ENCODE measurements at places on chromosomes 4 and X. TPM values are rescaled to one million over a fixed set of nuclear protein-coding genes. Genes with fewer than 3 reads are reported as not detected.

GRCh38 chr4:54229631-54230483 is 764 bp downstream of the PDGFRA start:
- DNase-seq, result no peak

DNA sequence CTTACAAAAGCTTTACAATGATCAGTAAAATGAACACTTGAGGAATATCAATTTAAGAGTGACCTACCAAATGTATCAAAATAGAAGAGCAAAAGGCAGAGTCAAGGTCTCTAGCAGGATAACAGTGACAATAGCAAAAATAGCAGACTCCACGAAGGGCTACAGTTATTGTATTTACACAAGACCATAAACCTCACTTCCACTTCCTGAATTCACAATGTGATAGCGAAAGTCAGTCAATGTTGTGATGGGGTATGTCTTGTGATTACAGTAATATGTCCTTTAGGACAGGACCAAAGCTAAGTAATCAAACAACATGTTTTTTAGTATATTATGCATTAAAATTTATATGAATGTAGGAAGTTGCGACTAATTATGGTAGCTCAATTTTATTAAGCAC is 139.6 kb downstream of the IQCM start:
- DNase-seq, result no peak

DNA sequence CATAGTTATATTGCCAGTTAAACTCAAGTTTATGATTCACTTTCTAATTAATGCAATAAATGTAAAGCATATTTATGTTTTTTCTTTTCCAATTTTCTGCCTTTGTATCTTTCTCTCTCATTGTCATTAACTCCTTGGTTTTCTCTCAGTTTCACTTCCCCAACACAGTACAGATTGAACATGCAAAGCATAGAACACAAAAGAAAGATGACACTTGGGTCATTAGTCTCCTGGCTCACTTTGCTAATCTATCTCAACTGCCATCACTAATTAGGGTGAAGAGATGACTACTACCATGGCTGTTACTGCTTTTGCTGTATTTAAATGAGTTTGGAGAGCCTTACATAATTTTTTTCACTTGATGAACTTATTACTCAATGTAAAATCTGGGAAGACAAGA is 12.3 kb upstream of the NAA11 start:
- no peak for DNase-seq

GRCh38 chr4:39942507-39942906 is 35.2 kb downstream of the PDS5A start:
- DNase-seq, result no peak

GRCh38 chrX:119692191-119693039 is 553 bp downstream of the SEPTIN6 start:
- no peak for DNase-seq

DNA sequence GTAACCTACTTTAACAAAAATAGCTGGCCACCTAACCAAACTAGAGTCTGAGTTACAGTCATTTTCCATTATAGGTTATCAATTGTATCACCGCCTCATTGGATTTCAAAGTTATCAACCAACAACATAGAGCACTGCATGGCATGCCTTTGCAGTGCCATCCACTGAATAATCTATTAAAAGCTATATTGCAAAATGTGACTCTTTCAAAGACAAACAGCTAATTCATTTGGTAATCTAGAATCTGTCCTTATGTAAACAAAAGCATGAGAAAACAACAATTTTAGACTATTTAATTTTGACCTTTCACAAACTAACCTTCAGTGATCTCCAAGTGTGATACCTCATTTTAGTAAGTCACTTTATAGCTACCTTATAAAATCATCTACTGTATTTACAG is 144.2 kb upstream of the SH3RF1 start:
- DNase-seq, result no peak

DNA sequence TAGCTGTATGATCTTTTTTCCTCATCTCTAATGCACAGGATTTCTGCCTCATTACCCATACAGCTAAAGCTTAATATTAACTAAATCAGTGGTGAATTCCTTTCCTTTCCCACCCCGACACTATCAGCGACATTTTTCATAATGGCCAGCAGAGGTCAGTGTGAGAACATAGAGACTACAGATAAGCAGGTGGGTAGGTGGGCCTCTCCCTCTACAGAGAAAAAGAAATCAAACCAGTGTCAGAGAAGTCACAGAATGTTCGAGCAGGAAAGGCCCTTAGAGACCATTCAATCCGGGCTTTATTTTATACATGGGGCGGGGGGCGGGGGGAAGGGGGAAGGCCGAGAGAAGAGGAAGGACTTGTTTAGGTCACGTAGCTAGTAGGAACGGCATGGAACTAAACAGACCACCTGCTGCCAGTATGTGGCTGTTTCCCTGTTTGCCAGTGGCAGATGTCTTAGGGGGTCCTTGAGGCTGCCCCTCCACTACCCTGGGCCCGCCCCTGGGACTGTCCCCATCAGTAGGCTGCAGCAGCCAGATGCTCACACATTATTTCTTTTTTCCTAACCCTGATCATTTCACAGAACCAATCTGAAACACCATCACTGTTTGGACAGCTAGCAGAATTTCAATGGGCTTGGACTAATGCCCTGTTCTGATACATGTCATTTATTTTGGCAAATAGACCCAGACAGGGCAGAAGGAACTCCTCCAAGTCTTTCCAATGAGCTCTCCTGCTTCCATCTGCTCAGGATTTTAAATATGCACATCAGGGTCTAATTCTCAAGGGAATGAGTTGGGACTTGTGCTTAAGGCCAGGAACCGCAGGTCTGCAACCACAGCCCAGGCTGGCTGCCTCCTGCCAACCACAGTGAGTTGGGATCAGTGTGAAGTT is 133.4 kb downstream of the ATG4A start:
- no peak for DNase-seq

DNA sequence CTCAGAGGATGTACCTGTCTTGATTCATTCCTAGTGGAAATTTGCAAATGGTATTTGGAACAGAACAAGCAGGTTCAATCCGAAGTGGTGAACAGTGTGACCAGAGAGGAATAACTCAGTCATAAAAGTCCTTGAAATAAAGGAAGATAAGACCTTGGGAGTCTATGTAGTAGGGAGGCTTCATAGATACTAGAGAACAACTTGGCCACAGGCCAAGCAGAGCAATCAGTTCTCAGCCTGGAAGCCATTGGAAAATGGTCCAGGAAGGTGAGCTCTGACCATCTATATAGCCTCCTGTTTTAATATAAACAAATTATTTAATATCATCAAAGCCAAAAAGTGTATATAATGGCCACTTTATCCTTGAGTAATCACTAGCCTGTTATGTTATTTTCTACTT is 11.3 kb downstream of the TXK start:
- no peak for DNase-seq

DNA sequence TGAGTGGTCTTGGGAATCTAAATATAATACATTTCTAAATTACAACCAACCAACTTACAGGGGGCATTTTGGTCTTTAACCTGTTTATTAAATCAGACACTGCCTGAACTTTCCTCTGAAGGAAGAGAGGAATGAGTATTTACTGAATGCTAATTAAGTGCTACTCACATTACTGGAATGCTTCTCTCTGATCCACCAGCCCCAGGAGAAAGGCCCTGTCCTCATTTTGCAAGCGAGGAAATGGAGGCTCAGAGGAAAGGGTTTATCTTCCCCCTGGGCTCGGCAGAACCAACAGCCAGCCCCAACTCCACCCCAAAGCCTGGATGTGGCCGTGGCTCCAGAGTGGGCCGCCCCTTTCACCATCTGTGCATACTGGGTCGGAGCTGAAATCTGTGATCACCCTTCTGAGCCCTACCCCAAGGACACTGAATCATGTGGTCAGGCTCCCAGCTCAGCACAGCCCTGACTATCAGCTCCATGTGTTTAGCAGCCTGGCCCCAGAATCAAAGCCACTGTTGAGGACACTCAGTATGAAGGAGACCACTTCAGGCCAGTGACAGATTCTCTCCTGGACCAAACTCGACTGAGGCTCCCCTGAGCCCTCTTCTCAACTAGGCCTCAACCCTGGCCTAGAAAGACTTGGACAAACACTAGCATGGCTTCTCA is 56.7 kb upstream of the ENPP6 start:
- DNase-seq, result no peak

GRCh38 chr4:48575964-48576363 is 85.9 kb downstream of the ZAR1 start:
- no peak for DNase-seq

DNA sequence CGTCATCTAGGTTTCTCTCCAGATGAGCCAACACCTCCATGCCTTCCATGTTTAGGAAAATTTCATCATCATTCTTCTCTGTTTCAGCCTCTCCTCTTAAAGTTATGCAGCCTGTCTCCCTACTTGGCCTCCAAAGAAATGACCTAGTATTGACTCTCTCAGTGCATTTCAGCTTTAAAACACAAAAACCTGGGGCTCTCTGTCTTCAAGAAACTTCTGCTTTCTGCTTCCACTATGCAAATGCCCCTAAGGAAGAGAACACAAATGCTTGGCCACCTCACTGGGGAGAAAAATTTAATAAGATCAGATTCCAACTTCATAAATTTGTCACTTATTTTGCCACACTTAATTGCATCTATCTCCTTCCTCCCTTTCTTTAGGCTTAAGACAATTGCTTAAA is 93.3 kb downstream of the GPRIN3 start:
- DNase-seq, result no peak

GRCh38 chr4:10023050-10023419 is 1.7 kb upstream of the SLC2A9 start:
- DNase-seq, result no peak

DNA sequence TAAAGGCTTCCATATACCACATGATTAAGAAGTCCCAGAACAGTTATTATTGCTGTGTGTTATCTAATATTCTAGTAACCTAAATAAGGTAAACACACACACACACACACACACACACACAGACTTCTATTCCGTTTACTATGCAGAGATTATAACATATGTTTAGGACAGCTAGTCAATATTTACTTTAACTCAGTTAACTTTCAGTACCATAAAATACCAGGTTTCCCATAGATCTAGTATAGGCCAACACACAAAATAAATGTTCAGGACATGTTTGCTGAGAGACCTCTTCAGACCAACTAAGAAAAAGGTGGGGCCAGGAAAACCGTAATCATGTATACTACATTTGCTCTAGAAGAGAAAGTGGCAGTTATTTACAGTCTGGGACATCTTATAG is 365.5 kb downstream of the KLHL13 start:
- DNase-seq, result no peak

- no peak for DNase-seq
These were observed 1710.3 kb upstream of the PCDH7 start for GRCh38 chr4:29009908-29010307.

GRCh38 chrX:155998761-155999510 is 1.4 kb downstream of the IL9R start:
- DNase-seq, result no peak

- no peak for DNase-seq
These were observed 67.1 kb downstream of the PRDM5 start for GRCh38 chr4:120855307-120856001.

GRCh38 chr4:189845145-189845846 is 95.4 kb upstream of the FRG1 start:
- DNase-seq, result no peak

DNA sequence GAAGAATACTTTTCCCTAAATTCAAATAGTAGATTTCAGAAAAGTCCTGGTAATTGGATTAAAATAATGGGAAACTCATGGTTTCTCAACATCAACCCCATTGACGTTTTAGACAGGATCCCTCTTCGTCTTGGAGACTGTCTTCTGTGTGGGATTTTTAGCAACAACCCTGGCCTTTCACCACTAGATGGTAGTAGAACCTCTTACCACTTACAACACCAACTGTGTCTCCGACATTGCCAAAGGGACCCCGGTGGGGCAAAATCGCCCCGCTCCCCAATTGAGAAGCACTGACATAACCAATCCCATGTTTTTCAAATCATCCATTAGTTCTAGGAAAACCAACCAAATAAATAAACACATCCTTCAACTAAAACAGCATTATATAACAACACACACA is 16.9 kb upstream of the ANOS1 start:
- DNase-seq, result no peak

DNA sequence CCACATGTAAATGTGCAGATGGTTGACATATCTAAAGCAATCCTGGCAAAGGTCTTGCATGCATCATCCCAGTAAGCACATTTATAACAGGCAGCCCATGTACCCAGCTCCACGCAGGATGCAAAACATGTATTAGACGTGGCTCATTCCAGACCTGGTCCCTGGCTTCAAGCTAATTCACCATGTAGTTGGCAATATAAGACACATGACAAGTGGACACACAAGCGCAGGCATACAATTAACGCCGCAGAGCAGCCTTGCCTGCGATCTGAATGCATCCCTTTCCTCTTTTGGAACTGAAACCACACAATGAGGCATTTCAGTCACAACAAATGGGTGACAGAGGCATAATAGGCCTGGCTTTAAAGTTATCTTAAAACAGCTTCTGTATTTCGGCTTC is 114.5 kb upstream of the TRIM2 start:
- no peak for DNase-seq

DNA sequence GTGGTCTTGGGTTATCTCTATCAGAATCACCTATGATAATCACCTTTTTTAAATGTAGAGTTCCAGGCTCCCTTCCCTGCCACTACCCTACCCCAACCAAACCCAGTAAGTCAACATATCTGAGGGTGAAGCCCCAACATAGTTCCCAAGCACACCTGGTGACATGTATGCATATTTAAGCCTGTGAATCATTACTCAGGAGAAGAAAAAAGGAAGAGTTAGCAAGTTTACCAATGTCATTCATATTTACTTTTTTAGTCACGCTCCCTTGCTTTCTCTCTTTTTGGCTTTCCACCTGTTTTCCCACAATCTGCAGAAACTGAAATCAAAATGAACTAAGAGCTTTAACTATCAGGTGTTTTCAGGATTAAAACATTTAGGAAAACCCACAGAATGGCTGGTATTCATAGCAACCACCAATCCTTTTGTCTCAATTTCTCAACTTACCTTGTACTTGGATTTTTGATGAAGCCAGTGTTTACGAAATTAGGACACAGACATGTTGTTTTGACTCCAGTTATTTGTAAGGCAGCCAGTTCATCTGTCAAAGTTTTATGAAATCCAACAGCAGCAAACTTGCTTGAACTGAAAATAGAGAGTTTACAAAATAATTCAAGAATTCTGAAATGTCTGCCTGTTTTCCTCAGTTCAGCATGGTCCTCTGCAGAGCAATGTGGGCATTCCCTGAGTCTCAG is 34.0 kb downstream of the HSD17B11 start:
- DNase-seq, result no peak

- no peak for DNase-seq
These were observed 2011.9 kb upstream of the PCDH10 start for GRCh38 chr4:131137196-131137595.

- DNase-seq, result no peak
These were observed 18.6 kb upstream of the RNF128 start for GRCh38 chrX:106707771-106708454.

DNA sequence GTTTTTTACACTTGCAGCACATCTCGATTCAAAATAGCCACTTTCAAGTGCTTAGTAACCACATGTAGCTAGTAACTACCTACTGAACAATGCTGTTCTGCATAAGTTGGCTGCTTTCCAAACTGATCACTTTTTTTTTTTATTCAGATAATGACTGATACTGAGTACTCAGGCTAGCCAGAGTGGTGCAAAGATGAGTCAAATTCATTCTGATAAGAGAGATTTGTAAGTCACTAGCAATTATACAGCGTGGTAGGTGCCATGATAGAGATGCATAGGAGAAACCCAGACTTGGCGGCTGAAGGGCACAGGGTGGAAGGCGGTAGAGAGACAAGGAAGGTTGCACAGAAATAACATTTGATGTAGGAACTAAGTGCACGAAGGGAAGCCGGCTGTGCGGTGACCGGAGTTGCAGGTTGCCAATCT is 357 bp upstream of the IGBP1 start:
- DNase-seq, result no peak

HSFX2 gene
- not detected for total RNA-seq

PLP2 gene
- total RNA-seq, result 120 TPM

PFKFB1 gene
- 0.25 TPM for total RNA-seq

ARSJ gene
- total RNA-seq, result 80.9 TPM

SLC10A4 gene
- 0.18 TPM for total RNA-seq

DUSP9 gene
- total RNA-seq, result 0.77 TPM

XAGE1A gene
- not detected for total RNA-seq

Data from chondrocyte (in vitro differentiated cells).